Mesothelial cell of epicardium (in vitro differentiated cells): ENCODE measurements at places on chromosomes 12 and 14.

- H3K27me3 ChIP-seq, result no peaks in the 10 kb centered on the region
- H3K4me3 ChIP-seq, result no peak overlapping the region
- peaks cover 11% of the 10 kb centered on the region for H3K36me3 ChIP-seq
- H3K27ac ChIP-seq, result no peak overlapping the region
- peaks cover 17% of the 10 kb centered on the region for H3K4me1 ChIP-seq
Observed at GRCh38 chr14:49640540-49641417, 5.7 kb upstream of the DNAAF2 start.

DNA sequence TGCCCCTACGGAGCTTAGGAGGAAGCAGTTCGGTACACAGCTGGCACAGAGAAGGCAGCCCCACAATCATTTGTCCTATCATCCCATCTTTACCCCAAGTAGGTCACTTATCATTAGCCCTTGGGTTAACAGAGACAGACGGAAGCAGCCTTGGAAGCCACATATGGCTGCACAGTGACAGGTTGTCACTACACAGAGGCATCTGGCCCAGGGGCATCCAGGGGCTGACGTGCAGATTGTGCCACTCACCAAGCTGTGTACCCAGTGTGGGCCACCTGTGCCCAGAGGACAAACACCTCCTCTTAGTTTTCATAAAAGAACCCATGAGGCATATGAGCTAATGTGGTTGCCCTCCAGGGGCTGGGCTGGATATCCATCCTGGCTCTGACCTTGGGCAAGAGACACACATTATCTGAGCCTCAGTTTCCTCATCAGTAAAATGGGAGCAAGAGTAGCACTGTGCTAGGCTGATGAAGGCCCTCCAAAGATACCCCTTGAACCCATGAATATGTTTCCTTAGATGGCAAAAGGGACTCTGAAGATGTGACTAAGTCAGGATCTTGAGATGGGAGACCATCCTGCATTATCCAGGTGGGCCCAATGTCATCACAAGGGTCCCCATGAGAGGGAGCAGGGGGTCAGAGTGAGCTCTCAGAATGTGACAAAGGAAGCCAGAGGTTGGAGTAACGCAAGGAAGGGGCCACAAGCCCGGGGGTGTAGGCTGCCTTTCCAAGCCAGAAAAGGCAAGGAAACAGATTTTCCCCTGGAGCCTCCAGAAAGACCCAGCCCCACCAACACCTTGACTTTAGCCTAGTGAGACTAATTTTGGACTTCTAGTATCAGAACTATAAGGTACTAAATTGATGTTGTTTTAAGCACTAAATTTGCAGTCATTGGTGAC lies 64.6 kb downstream of the C14orf132 start:
- peaks cover 41% of the 10 kb centered on the region for H3K4me1 ChIP-seq
- DNase-seq, result no peak
- no peaks in the 10 kb centered on the region for H3K36me3 ChIP-seq
- H3K4me3 ChIP-seq, result no peak overlapping the region
- H3K27ac ChIP-seq, result no peak overlapping the region

GRCh38 chr14:39320318-39320717 lies 86.6 kb downstream of the MIA2 start:
- no peaks in the 10 kb centered on the region for H3K27me3 ChIP-seq
- peaks cover 17% of the 10 kb centered on the region for H3K36me3 ChIP-seq
- no peak for DNase-seq
- no peak overlapping the region for H3K27ac ChIP-seq

DNA sequence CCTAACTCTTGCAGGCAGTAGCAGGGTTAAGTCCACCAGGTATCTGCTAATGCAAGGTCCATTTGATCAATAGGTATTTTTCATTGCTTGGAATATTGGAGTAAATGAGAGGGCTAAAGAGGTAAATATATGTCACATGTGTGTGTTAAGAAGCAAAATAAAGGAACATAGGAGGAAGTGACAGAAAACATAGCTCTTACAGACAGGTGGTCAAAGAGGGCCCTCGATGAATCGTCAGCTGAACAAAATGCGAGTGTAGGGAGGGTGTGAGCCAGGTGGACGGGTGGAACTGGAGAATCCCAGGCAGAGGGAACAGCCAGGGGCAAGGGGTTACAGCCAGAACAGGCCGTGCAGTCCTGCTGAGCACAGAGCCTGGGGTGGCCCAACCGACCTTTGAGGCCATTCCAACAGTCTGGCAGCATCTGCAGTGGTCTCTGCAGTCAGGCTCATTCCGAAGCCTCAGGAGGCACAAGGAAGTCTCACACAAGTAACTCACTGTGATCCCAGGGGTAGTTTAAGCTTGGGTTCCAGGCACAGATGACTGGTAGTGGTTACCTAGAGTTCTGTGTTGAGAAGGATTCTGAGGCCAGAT lies 43.2 kb downstream of the CCDC88C start:
- no peak overlapping the region for H3K4me3 ChIP-seq
- no peak for DNase-seq
- peaks cover 40% of the 10 kb centered on the region for H3K4me1 ChIP-seq
- no peak overlapping the region for H3K27ac ChIP-seq

DNA sequence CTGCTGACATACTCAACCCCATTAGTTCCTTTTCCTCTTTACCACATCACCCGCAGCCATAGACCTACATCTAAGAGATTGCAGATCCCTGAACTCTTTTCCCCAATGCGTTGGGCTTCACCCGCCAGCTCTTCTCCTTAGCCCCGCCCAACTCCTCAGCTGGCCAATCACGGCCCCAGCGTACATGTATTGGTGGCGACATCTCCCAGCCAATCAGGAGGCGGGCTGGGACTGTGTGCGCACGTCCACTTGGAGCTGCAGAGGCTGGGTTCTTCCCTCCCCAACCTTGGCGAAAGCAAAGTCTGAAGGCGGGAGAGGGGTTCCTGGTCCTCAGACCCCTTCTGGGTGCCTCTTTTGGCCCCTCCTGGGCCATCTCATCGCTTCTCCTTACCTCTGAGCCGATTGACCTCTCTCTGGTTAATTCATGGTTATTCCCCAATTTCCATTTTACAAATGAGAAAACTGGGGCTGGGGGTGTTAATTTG lies 11.0 kb downstream of the PDE1B start:
- DNase-seq, result peak; percentile 45
- H3K4me3 ChIP-seq, result peak overlapping the region; percentile 47
- H3K27me3 ChIP-seq, result peaks cover 64% of the 10 kb centered on the region
- H3K27ac ChIP-seq, result no peak overlapping the region
- peaks cover 3% of the 10 kb centered on the region for H3K4me1 ChIP-seq

DNA sequence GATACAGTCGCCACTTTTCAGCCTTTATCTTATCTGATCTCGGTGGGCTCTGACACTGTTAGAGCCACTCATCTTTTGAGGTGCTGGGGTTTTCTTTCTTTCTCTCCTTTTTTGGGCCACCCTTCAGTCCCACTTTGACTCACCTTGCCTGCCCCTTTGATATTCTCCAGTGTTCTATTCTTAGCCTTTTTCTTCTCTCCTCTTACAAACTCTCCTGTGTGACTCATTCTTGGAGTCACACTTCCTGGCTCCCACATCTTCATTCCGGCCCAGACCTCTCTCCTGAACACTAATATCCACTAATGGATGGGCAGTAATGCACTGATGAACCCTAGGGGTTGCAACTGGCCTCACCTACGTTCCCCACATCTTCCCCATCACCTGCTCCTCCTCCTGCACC lies 2.2 kb upstream of the DCD start:
- H3K27me3 ChIP-seq, result peaks cover 62% of the 10 kb centered on the region
- H3K4me3 ChIP-seq, result no peak overlapping the region
- H3K27ac ChIP-seq, result no peak overlapping the region
- no peaks in the 10 kb centered on the region for H3K4me1 ChIP-seq
- DNase-seq, result no peak
- no peaks in the 10 kb centered on the region for H3K36me3 ChIP-seq
